ENCODE measurements at places on chromosomes 3 and 15.

DNA sequence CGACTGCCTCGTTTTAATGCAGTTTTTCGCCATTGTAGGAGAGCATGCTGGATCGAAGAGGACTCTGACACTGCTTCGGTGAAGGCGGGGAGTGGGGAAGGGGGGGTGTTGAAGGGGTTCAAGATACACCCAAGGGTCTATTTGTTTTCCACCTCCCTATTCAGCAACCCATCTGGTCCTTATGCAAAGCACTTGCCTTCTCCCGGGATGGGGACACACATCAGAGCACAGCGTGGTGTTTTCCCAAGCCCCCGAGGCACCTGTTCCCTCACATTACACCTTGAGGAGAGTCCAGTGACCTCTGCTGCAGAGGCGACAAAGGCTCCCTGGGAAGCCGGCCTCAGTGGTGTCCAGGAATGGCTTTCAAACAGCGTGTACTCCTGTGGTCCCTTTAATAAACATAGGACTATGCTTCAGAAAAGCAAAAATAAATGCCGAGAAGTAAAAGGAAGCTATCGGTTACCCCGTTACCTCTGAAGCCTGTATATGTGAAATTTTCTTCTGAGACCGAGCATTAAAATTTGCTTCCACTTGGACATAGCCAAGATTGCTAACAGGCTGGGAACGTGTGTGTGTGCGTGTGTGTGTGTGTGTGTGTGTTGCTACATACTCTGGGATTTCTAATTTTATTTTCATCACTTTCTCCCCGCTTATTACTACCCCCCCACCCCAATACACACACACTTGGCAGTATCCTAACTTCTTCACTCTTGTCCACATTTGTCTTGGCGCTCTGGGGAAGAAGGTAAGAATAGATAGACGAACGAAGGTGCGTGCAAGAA, 53.2 kb downstream of the CCDC54 start:
- no peak for DNase-seq

- DNase-seq, result no peak
Observed at GRCh38 chr15:80875568-80876347, 96.6 kb downstream of the CEMIP start.

DNA sequence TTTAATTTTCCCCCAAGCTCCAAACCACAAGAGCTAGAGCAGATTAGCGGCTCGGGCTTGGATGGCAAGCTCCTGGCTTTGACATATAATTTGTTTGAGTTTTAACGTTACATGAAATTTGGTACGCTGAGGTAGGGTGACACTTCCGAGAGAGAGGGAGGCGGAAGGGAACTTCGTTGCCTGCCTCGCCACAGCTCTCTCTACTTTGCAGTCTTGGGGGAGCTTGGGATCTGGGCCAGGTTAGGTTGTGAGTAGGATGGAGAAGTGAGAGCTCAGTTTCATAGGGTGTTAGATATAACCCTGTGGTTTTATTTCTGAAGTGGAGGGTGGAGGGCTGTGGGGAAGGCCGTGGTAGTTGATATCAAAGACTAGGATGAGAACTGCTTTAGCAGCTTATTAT, 39.7 kb downstream of the LRTM1 start:
- DNase-seq, result no peak

- DNase-seq, result peak; percentile 34
Observed at GRCh38 chr3:193970773-193971206, 165.2 kb upstream of the HES1 start.

DNA sequence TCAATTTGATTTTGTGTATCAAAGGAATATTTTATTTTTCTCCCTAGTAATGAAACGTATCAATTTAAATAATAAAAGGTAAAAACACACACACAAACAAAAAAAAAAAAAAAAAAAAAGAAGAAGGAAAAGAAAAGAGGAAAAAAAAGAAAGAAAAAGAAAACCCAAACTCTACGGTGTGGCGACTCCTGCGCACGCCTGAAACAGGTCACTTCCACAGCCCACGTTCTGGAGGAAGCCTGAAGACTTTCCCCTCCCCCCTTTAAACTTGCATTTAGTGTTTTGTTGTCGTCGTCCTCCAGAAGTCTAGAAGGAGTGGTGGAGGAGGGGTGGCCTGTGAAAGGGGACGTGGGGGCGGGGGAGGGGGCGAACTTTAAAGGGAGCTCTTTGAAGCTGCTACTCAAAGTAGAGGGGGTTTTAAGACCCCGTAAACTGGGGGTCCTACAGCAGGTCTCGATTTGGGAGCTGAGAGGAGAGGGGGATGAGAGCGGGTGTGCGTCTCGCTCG, 2.3 kb upstream of the TLE3 start:
- peak; percentile 76 for DNase-seq

DNA sequence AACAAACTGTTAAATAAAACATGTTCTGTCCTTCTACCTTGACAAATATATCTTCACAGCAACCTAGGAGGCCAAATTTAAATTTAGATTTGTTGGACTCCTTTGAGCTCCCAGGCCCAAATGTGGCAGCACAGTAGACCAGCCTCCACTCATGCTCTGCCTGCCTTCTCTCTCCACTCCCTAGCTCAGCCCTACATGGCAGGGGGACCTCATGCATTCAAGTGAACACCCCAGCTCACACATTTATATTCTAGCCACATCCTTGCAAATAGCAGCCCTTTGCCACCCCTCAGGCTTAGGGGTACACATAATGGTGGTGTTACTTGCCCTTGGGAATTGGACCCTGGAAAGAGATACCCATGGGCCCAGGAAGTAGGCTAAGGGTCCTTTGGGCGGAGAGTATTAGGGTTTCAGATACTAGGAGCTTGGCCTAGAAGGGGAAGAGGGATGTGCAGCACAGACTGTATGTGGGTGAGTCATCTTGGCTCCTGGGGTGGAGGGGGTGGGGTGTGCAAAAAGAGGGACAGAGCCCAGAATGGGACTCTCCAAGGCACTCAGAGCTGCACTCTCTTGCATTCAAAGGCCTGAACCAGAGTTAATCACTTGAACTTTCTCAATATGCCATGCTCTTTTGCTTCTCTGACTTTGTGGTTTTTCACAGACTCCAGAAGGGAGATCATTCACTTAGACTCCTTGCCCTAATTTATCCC, 268.4 kb upstream of the ROPN1 start:
- DNase-seq, result no peak

- DNase-seq, result no peak
Observed at GRCh38 chr3:33060609-33061337, 36.2 kb downstream of the GLB1 start.

DNA sequence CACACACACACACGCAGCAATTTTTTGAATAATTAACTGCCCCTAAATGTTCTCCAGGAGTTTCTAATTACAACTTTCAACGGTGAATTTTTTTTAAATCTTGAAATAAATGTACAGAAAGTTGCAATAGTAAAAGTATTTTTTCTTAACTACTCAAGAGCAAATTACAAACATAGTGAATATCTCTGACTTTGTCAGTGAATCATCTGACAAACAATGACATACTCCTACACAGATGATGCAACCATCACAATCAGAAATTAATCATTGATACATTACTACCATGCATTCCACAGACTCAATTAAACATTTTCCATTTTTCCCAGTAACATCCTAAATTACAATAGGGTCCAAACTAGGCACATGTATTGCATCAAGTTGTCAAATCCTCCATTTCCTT, 597.3 kb downstream of the NAALADL2 start:
- DNase-seq, result no peak

DNA sequence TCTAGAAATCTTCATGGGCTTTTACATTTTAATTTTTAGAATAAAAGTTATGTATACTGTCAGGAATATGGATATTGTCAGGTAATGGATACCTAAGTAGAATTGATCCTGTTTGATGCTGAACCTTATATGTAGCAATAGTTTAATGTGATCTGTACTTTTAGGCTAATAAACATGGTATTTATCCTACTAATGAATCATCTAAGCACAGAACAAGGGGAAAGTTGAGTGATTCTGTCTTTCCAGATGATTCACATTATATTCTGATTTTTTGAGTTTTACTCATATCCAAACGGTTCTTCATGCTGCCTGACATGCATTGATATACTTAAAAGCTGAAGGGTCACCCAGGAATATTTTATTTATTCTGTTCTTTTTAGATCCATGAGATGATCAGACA, 34.5 kb downstream of the FANCI start:
- no peak for DNase-seq

DNA sequence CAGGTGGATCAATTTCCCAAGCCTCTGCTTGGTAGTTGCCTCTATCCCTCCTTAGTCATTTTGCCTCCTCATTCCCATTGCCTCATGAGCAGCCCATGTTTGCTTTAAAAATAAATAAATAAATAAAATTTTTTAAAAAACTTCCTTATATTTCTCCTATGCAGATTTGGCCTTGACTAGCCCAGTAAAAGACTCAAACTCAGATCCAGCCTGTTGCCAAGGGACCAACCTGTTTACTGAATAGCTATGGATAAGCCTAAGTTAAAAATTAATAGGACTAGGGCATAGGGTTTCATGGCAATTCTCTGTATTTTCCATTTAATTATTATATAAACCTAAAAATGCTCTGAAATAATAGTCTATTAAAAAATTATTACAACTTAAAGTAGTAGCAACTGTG, 384.4 kb downstream of the RSL24D1 start:
- no peak for DNase-seq

- DNase-seq, result no peak
Observed at GRCh38 chr15:90295270-90295648, 29.8 kb downstream of the NGRN start.

DNA sequence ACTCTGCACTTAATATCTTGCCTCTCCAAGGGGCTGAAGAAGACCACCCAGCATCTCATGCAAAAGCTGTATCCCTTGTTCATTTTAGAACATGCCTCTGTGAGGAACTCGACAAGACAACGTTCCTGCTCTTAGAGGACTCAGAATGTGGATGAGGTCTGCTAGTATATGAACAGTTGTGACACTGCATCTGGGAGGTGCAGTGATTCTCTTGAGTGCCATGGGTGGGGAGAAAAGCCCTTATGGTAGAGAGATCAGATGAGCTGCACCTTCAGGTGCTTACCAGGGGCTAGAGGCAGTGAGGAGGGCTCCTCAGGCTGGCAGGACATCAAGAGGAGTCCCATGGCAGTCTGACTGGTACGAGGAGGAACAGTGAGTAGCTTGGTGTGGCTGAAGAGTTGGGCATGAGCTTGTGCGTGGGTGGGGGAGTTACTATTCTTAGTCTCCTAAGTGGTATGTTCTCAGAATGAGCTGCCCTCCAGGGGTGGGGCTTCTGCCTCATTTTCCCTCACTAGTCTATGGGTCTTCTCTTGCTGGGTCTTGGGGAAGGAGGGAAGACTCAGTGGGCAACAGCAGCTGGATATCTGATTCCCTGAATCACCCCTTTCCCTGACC, 56.7 kb upstream of the ATP2B2 start:
- no peak for DNase-seq

- no peak for DNase-seq
Observed at GRCh38 chr3:8825153-8825825, 55.9 kb upstream of the OXTR start.

DNA sequence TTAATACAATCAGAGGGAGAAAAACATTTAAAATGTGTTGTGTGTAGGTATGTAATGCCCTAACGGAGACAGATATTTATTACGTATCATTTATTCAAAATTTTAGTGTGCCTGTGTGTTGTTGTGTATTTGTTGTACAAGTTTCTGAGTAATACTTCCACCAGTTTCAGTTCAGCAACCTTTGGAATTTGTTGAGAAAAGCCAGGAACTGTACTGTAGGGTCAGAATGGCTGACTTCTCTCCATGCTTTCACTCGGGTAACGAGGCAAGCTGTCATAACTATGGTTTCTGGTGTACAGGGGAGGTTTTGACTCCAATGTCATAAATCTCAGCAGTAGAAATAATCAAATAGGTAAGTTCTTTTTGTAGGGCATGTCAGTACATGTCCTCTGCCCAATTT, 23.8 kb upstream of the CNTN6 start:
- DNase-seq, result no peak

All from RPMI8226 (cell line).